ENCODE measurements at places on chromosomes 7 and 10.

- no peak for DNase-seq
Observed at GRCh38 chr7:122438492-122438891, 133.9 kb upstream of the FEZF1 start.

- no peak for DNase-seq
Observed at GRCh38 chr10:37436357-37436756, 311.0 kb downstream of the ANKRD30A start.

- DNase-seq, result no peak
Observed at GRCh38 chr7:67550801-67551436, 554.3 kb downstream of the TYW1 start.

DNA sequence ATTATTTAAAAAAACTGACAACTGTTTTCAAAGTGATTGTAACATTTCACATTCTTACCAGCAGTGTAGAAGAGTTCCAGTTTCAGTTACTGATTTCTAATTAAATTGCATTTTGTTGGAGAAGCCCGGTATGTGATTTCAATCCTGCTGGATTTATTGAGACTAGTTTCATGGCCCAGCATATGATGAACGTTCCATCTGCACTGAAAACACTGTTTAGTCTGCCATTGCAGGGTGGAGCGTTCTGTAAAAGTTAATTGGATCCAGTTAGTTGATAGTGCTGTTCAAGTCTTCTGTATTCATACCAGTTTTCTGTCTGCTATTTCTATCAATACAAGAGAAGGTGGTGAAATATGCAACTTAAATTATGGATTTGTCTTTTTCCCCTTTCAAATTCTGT lies 37.3 kb upstream of the CCNY start:
- DNase-seq, result no peak

- DNase-seq, result no peak
Observed at GRCh38 chr10:51001587-51001986, 72.7 kb upstream of the PRKG1 start.

DNA sequence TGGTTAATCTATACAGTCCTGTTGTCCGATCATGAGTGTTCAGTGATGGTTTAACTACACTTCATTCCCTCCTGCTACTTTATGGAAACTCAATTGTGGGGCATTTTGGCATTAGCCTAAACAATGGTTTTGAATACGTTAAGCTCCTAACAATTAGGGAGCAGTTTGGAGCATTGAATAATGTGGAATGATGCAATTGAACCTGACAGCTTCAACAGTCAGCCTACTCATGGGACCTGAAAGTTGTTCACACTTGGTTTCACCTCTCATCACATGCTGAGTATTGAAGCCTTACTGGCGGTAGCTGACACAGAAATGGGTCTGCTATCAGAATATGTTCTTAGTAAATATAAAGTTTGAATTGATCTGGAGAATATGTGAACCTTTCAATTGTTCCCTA lies 186.1 kb downstream of the MLLT10 start:
- no peak for DNase-seq

DNA sequence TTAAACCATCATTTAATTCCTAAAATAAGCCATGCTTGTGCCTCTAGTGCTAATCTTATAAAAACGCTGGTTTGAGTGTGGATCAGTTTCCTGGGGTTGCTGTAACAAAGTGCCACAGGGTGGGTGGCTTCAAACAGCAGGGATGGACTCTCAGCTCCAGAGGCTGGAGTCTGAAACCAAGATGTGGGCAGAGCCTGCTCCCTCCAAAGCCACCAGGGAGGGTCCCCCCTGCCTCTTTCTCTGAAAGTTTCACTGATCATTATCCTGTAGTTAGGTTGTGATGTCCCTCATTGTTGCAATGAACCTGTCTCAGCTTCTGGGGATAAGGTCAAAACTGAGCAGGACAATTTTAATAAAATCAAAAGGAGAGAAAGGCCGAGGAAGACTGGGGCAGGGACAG lies 251.9 kb upstream of the TCERG1L start:
- no peak for DNase-seq

- DNase-seq, result no peak
Observed at GRCh38 chr10:112229096-112229495, 45.5 kb upstream of the GPAM start.

GRCh38 chr7:32935558-32935957 lies 21.7 kb upstream of the FKBP9 start:
- DNase-seq, result no peak

DNA sequence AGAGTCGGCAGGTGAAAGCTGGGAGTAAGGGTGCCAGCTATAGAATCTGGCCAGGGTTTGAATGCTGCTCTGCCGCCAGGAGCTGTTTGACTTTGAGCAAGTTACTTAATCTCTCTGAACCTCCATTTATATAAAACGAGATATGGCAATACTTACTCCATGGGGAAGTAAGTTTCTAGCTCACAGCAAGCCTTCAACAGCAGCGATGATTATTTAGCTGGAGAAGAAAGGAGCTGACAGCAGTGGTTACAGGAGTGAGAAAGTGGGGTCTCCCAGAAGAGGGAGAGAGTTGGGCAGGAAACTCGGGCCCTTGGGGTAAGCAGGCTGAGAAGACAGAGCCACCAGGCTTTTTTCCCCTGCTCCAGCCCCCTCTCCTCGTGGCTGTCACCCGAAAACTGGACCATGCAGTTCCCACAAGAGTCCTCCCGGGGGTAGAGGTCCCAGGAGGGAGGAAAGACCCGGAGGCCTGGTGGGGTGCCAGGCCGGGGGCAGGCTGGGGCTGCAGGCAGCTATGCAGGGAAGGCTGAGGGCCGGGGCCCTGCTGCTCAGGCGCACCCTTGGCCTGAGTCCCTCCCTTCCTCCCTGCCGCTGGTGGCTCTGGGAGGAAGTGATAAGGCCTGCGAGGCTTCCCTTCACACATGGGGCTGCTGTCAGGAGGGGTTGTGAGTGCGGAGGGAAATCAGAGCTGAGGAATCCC lies 3.5 kb downstream of the NOS3 start:
- no peak for DNase-seq

- no peak for DNase-seq
Observed at GRCh38 chr7:32164341-32164996, 94.3 kb upstream of the PDE1C start.

DNA sequence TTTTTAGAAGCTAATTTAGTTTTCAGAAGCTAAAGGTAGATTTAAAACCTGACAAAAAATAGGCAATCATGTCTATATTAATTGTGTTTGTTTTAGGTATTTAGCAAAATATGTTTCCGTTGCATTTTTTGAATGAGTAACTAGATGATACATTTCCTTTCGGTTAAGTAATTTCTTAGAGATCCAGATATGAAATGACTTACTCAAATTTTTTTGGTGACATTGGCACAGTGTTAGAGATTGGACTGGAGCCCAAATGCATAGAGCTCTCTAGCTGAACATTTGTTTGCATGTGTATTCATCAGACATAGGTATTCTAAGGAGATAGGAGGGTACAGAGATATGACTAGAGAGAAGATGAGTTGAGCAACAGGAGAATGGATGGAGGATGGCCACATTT lies 1.9 kb downstream of the BUB3 start:
- DNase-seq, result no peak

- DNase-seq, result no peak
Observed at GRCh38 chr10:10477844-10478243, 539.8 kb upstream of the CELF2 start.

GRCh38 chr7:1695800-1696454 lies 25.9 kb downstream of the ELFN1 start:
- no peak for DNase-seq

DNA sequence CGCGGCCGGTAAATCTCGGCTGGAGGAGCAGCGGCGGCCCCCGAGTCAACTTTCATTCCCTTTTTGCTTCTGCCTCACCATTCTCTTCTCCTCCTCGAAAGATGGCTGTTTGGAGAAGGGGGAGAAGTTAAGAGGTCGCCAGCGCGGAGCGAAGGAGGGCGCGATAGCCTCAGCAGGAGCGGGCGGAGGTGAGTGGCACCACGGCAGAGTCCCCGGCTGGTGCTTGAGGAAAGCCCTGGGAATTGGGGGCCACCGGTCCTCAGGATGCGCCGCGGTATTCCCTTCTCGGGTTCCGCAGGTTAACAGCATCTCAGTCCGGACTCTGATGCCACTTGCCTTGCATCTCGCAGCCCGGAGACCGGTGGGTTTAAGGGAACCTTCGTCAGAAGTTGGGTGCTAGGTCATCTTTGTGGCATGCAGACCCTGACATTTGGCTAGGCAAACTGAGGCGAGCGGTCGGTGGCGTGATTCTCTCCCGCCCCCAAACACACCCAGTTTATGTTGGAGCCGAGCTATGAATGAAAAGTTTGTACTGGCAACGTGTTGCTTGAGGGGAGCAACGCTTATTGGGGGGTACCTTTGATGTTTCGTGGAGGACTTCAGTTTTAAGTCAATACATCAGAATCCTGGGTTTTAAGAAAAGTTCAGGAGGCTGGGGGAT lies 59.5 kb upstream of the PRPS1L1 start:
- no peak for DNase-seq

DNA sequence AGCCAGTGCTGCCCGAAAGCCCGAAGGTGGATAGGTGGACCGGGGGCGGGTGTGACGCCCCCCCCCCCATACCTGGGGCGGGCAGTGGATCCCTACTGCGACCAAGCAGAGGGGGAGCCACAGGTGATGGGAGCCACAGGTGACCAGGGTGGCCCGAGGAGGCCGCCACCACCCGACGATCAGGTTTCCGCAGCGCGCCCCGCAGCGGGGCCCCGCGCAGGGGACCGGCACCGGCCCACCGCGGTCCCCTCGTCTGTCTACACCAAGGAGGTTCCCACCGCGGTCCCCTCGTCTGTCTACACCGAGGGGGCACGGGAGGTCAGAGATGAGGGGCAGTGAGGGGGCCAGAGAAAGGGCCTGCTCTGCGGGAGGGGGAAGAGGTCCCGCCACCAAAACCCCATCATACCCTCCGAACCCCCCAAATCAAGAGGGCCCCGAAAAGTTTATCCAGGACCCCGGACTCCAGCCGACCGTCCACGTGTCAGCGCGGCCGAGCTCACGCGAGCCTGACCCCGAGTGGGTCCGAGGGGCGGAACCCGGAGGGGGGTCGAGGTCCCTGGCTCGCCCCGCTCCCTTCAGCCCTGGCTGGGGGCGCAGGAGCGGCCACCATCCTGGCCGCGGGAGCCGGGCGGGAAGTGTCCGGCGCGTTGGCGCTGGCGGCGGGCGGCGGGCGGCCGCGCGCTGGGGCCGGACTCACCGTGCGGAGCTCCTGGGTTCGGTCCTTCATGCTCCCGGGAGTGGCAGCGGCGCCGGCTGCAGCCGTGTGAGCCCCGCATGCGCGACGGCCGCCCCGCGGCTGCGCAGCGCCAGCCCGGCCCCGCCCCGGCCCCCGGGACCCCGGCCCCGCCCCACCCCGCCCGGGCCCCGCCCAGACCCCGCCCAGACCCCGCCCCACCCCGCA lies at the start of gene STX1A:
Gene STX1A, minus strand, starts transcription at position 765 of the 901 bp plus-strand sequence. Its CDS starts 38 bp downstream, at position 727.
- DNase-seq, result no peak

GRCh38 chr7:881441-882234 lies 5.3 kb downstream of the GET4 start:
- DNase-seq, result no peak

DNA sequence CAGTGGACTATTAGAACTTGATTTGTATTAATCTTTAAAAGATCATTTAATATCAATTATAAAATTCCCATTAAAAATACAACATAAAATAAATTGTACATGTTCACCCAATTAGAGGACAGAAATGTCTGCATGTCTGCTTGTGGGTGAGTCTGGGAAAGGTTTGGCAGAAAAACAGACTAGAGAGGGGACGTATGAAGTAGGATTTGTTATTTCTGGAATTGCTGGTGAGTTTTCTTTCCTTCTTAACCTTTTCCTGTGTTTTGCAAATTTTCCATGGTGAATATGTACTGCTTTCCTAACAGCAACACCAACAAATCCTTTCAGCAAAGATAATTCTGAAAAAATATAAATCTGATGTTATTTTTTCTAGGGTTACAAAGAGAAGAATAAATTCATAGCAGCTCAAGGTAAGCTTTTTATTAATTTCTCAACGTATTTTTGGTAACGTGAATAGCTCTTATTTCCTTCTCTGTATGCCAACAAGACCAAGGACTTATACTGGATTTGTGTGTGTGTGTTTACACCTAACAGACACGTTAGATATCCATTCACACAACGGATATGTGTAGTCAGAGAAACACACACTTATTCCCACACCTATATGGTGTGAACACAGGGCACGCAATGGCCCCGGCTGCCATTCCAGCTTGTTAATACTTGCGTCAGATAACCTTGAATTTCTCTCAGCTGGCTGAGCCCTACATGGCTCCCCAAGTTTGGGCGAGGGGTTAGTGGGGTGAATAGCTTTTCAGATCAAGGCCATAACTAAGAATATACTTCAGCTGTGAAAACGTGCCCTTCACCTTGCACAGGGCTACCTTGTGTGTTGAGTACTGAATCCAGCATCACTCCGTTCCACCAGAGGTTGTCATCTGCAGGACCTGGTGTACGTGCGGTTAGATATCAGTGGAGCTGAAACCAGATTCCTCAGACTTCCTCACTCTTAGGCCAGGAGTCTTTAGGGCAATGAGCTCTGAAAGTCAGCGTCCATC lies 64.6 kb downstream of the MKI67 start:
- DNase-seq, result no peak

DNA sequence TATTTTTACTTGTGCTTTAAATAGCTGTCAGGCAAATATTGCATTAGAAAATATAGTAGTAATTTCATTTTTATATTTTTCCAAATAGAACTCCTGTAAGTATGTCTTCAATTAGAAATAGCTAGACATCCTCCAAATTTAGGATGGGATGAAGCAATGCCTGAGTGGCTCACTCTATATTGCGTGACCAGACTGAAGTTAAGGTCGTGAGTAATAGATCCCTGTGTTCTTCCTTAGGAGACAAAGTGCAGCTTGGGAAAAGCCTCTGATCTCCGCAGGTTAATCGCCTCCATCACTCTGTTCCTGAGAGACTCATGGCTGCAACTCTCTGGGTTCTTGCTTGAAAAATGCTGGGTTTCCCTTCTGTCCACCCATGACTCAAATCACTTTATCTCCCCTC lies 484.8 kb upstream of the ANKRD30A start:
- no peak for DNase-seq

DNA sequence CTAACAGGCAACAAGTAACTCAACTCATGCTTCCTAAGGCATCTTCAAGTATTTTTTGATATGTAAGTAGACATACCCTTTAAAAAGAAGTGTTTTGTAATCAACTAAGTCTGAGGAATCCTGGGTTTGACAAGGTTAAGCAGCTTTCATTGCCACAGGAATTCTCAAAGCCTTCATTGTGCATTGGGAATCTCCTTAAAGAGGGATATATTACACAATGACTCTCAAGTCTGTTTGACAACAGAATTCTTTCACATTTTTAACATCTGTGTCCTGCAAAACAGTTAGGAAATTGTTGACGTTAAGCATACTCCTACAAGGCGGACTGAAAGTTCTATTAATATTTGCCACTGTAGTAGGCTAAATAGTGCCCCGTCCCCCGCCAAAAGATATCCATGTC lies 71.4 kb downstream of the SGMS1 start:
- no peak for DNase-seq

GRCh38 chr10:37952043-37952755 lies 24.2 kb downstream of the ZNF25 start:
- DNase-seq, result no peak

Data from stimulated activated CD4-positive, alpha-beta T cell treated with anti-CD3 and anti-CD28 coated beads, Interleukin-1b, Interleukin-23, amount 100 ng/mL, for 1 hour (primary cell).